ENCODE measurements at places on chromosomes 13 and 19. TPM values are rescaled to one million over a fixed set of nuclear protein-coding genes. Genes with fewer than 3 reads are reported as not detected.

The ZNF578 gene
- 0.71 TPM for total RNA-seq

The CKM gene
- total RNA-seq: 10,194 TPM

The B9D2 gene
- total RNA-seq: 2.5 TPM

The PROSER3 gene
- total RNA-seq: 8.7 TPM

GRCh38 chr13:65633806-65634205, 1596.3 kb downstream of the PCDH9 start:
- no peaks in the 10 kb centered on the region for H3K36me3 ChIP-seq
- no peak overlapping the region for H3K27ac ChIP-seq
- H3K4me1 ChIP-seq: no peaks in the 10 kb centered on the region
- no peak overlapping the region for H3K4me3 ChIP-seq
- DNase-seq: no peak

DNA sequence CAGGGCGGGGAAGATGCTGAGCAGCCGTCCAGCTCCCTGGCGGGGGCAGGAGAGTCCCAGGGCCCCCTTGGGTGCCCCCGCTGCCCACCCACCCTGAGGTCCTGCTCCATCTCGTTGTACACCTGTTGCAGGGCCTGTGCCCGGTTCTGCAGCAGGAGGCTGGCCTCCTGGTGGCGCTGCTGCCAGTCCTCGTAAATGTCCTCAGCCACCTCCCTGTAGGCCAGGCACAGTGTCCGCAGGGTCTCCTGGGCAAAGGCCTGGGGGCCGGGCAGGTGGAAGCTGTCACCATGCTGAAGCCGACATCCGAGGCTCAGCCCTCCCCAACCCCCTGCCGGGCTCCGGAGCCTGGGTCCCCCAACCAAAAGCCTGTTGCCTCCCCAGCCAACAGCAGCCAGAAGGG, 20.2 kb downstream of the ATP8B3 start:
- no peak for DNase-seq
- H3K4me1 ChIP-seq: no peaks in the 10 kb centered on the region
- no peaks in the 10 kb centered on the region for H3K36me3 ChIP-seq
- no peak overlapping the region for H3K4me3 ChIP-seq
